ENCODE measurements at places on chromosomes 2 and 18.
A peak's percentile ranks its signal among the peaks of the same experiment; 100 is the strongest.

GRCh38 chr2:71678874-71679273, 225.5 kb downstream of the DYSF start:
- no peak for DNase-seq

GRCh38 chr2:8352296-8352695, 329.6 kb upstream of the ID2 start:
- no peak for DNase-seq

DNA sequence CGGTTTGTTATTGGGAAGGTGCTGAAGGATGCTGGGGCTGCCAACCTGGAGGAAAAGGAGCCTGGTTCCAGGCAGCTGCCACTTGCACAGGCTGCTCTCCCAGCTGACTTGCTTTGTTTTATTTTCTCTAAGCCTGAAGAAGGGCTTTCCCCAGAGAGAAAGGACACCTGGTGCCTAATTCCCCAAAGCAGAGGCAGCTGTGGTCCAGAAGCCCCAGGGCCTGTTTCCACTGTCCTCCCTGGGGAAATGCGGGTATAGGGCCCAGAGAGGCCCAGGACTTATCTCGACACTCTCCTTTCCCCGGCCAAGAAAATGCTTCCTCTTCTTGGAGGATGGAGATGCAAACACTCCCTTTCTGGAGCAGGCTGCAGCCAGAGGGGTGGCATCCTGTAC, 30.1 kb downstream of the INO80C start:
- no peak for DNase-seq

DNA sequence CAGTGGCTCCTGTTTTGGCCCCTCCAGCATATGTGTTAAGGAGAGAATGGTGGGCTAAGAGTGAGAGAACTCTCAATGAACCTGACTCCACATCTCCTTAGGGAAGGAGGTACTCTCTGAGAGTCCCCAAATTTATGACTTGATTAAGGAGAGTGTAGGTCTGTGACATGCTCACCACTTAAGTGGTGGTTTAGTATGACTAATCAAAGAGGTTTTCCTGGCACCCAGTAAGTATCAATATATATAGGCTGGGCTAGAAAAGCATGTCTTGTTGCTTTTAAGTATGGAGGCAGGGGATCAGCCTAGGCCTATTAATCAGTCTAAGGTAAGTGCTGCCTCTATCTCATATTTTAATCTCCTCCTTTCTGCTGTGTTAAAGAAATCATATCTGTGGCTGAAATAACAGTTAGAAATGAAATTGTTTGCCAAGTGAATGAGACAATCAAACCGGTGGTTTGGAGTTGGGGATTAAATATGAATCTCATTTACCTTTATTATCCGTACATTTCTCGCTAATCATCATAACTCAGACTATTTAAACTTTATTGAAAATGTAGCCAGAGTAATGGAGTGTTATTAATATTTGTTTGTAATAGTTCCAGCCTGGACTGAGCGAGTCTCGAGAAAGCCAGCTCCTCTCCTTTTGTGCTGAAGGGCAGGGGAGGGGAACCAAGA, 107.7 kb upstream of the MEIS1 start:
- DNase-seq: no peak

DNA sequence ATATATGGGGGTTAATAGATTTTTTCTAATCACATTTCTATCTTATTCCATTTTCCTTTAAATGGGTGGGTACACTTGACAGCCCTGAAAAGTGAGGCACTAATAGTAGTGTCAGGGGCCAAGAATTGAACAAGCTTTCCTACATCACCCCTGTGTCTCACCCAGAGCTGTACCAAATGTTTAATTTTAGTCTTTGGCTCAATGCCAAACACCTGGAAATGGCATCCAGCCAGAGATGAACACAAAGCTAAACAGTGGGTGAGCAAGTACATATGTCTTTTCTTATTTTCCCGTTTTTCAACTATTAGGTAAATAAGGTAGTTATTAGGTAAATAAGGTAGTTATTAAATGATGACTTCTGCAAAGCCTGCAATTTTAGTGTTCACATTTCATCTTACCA, 276.3 kb upstream of the ERBB4 start:
- DNase-seq: no peak

GRCh38 chr2:208025814-208026184, 472 bp upstream of the PLEKHM3 start:
- DNase-seq: peak; percentile 44

- DNase-seq: no peak
Measured at GRCh38 chr2:86124683-86125082, 18.6 kb downstream of the PTCD3 start.

DNA sequence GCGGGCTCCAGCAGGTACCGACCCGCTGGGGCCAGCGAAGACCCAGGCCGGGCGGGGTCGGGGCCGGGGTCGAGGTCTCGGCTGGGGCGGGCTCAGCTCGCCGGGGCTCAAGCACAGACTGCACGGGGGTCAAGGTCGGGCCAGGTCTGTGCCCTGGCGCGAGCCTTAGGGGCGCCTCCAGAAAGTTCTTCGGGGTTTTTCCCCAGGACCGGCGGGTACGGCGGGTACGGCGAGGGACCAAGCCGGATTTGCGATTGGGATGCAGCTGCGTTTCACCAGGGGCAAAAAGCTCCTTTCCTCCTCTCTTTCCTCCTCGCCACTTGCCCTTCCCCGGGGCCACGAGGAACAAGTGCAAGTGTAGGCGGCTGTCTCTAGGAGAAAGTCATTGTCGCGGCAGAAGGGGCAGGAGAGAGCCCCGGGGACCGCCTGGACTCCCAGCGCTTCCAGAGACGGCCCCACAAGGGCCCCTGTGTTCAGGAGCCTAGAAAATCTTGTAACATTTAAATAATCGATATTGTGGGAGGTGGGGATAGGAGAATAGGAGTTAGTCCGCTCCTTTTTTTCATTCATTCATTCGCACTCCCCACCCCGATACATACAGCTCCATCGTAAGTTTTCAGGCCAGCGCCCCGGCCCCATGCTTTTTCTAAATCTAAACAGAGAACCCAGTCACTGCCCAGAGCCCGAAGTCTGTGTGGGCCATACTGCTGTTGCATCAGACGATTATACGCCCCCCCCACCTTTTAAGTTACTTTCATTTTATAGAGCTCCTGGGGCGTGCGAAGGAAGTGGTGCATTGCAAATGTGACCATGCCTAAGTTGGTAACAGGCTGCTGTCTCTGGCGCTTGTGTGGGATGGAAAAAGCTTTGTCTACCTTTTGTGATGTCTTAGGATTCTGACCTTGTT, 679 bp downstream of the PMAIP1 start:
- DNase-seq: peak; percentile 81

DNA sequence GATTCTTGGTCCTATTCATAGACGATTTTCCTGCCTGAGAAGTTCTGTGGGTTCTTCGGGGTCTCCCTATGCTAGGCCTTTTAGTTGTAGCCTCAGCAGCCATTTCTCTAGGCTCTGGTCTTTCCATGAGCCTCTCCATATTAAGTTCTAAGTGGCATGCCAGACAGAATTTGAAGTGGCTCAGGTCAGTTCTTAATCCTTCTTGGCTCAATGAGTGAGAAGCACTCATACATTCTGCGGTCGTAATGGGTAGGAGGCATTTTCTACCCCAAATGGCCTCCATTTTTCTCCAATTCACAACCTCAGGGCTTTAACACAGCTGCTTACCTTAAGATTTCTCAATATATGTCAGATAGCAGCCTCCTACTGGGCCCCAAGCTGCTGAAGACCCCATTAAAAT, 405.3 kb upstream of the GALNT5 start:
- no peak for DNase-seq

GRCh38 chr18:7723558-7723957, 156.4 kb downstream of the PTPRM start:
- no peak for DNase-seq

Data from CD4-positive, alpha-beta T cell treated with Interleukin-10 for 1 hour (primary cell).